ENCODE measurements at places on chromosomes 2 and 18.

- no peak for DNase-seq
These were observed 39.6 kb downstream of the LHCGR start for GRCh38 chr2:48715956-48716355.

DNA sequence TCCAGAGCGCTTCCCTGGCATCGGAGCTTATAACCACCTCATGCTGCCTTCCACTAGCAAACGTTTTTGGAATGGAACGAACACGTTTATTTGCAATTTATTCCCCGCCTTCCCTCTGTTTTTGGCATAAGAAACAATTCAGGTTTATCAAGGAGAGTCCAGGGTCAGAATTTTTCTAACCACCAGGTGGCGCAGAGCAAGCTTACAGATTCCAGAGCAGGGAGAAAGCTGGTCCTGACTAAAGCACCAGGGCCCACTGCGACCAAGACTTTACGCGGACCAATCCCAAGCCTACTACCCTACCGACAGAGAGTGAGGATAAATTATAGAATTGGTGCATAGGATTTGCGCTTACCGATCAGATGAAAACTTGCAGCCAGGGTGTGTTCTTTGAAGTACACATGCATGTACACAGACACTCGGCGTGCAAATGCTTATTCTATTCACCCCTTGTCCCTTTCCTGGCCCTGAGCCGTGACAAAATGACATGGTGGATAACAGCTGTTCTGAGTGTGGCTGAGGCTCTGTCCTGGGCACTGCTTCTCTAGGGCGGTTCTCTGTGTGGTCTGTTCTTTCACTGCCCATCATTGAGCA is 34.7 kb downstream of the NAPG start:
- DNase-seq: peak; percentile 64

GRCh38 chr2:113370478-113371091 is 66.9 kb upstream of the ZNG1B start:
- DNase-seq: peak; percentile 57

GRCh38 chr18:7205346-7205745 is 25.5 kb upstream of the LRRC30 start:
- DNase-seq: no peak

- DNase-seq: no peak
These were observed 326.8 kb downstream of the PIK3C3 start for GRCh38 chr18:42281851-42282250.

DNA sequence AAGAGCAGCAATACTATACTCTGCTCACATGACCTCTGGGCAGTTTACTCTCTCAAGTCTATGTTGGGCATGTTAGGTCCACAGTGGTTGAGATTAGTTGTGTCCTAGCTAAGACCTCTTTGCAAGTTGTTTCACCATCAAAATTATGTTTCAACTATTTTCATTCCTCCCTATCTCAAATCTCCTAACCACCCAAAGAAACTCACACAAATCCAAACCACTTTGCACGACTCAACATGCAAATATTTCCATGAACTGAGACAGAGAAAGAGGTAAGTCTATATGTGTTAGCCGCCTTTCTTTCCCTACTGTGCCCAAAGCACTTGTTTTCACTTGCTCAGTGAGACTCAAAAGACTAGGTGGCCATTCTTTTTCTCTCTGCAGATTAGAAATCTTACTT is 546.8 kb downstream of the TNS1 start:
- DNase-seq: no peak

GRCh38 chr18:77897606-77898005 is 648.0 kb downstream of the GALR1 start:
- no peak for DNase-seq

DNA sequence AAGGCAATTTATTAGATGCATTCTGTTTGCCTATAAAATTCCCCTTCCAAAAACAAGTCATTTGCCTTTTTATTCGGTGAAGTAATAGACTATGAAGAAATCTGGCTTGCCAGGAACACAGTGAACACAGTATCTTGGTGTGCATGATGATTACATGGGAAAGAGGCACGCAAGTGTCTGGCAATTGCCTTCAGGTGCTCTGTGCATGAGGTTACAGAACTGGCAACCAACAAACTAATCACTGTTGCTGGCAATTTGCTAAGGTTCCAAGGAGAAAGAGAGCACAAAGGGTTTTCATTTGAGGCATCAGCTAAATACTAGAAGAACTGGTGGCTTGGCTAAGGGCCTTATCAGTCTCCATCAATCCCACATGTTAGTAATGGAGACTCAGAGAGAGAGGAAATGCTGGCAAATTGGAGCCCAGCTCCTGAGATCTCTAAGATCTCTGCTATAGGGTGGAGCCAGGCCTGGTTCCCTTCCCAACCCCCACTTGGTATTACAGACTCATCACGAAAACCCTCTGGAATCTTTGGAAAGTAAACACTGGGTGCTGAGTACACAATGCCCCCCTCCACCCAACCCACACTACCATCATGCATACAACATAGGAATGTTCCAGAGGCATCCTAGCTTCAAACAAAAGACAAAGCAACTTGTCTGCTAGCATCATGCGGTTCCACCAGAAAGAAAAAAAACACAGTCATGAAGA is 10.4 kb downstream of the RNF152 start:
- peak; percentile 63 for DNase-seq

GRCh38 chr18:50627594-50628532 is 68.0 kb downstream of the MAPK4 start:
- DNase-seq: no peak

DNA sequence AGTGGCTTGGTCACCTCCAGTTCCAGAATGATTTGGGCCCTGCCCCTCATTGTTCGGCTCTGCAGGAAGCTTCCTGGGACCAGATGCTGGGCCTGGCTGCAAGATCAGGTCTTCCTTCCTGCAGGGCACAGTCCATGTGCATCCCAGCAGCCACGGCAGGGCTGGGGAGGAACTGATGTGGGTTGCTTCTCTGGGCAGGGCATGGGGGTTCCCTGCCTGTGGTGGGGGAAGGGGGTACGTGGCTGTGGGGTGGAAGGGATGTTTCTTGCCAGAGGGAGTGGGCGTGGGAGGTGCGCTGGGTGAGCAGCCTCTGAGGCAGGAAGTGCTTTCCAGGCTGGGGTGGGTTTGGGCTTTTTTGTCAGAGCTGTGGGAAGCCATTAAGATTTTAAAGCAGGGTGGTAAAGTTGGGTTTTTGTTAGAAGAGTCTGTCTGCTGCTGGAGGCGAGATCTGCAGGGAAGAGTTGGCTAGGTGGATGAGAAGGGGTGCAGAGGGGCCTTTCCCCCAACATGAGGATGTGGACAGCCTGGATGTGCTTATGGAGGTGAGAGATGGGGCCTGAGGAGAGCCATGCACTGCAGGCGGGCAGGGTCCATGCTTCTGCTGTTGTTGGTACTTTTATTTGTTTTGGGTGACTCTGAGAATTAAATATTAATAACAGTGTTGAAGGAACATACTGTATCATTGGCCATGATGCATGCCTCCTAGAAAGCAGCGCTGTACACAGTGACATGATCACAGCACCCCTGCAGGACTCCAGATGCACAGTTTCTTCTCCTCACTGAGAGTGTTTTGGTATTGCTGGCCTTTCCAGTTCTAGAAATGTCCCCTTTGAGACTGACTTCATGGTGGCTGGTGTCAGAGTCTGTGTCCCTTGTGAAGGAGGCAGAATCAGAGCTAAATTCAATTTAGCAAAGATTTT is 45.3 kb downstream of the DGKD start:
- DNase-seq: no peak

GRCh38 chr18:70181015-70181414 is 24.5 kb downstream of the RTTN start:
- no peak for DNase-seq

GRCh38 chr2:239003624-239004273 is 155.9 kb downstream of the TWIST2 start:
- no peak for DNase-seq

DNA sequence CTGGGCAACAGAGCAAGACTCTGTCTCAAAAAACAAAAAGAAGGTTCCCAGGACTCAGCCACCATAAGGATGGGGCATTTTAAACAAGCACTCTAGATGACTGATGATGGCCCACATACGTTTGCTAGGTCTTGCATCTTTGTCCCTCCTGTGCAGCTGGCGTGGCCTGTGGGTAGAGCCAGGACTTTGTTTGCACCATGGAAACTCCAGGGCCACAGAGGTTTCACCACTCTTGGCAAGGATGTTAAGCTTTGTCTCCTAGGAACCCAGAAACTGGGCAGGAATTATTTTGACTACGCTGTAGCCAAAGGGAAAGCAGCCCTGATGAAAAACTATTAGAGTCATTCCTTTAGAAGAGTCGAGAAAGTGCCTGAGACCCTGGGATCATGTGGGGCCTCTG is 75.3 kb upstream of the STPG4 start:
- no peak for DNase-seq

DNA sequence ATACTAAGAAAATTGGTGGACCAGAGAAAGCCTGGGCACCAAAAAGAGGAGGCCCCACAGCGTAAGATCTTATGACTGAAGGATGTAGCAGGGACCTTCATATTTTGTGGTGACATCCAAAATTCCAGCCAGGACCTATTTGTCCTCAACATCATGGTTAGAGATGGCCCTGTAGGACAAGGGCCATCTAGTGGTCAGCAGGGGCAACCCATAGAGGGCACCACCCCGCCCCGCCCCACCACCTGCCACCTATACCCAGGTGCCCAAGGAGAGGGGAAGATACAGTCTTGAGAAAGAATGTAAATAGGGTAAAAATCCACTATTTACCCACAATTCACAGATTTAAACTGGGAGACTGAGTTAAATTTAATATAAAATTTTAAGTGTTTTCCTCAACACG is 59.6 kb upstream of the TMEM163 start:
- no peak for DNase-seq

GRCh38 chr2:88187038-88187676 is 17.0 kb downstream of the THNSL2 start:
- peak; percentile 47 for DNase-seq

DNA sequence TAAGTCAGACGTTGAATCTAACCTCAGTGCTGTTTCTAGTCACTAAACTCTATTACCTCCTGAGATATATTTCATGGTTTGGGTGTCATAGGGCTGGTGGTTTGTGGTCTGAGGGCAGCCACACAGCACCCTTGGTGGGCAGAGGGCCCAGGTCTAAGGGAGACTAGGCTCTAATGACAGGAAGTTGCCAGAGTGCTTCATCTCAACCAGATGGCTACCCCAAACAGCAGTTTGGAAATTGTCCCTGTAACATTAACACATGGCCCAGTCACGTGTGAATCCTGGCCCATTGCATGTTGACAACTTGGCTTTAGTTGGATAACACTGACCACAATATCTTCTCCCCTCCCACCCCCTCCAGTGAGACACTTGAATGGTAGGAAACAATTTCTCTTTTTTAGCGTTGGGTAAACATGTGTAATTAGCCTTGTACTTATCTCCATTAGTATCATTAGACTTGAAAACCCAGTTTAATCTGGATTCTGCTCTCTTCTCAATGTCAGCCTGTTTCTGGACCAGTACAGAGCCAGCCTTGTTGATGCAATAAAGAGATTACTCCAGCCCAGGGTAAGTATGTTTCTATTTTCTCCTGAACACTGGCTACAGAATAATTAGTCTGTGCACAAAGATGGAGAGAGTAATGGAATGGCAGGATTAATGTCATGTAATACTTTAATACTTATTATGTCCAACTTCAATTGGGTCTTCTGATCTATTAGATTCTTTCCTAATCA is 187.8 kb upstream of the SIX3 start:
- DNase-seq: no peak

GRCh38 chr18:28112056-28112470 is 64.9 kb downstream of the CDH2 start:
- no peak for DNase-seq

DNA sequence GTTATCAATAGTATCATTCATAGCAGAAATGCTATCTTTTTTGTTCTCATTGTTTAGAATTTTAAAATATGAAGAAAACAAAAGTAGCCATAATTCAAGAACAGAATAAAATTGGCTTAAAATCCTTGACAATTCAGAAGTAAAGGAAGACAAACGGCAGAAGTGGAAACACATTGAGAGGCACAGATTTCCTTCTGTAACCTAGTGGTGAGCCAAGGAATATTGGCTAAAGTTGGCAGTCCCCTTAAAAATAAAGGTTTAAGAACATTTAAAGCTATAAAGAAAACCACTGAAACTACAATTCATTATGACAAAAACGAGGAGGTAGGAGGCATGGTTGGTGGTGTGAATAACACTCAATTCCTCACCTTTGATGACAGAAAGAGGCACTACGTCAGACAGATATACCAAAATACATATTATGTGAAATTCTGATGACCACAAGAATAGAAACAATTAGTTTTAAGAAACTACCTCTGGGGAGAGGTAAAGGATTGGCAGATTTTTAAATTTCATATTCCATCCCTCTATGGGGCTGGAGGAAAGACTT is 42.3 kb downstream of the SFT2D3 start:
- DNase-seq: no peak

DNA sequence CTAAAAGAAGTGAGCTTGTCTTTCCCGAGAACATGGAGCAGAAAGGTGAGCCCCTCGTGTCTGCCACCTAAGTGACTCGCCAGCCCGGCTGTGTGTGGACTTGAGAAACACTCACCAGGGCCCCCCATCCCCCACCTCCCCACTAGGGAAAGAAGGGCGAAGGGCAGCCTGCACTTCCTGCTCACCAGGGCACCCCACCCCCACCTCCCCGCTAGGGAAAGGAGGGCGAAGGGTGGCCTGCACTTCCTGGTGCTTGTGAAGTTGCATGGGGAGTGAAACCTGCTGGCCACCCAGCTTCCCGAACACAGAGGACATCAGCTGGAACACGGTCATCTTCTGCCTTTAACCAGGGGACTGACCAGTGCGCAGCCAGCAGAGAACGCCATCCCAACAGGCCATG is 402.7 kb upstream of the SALL3 start:
- no peak for DNase-seq

DNA sequence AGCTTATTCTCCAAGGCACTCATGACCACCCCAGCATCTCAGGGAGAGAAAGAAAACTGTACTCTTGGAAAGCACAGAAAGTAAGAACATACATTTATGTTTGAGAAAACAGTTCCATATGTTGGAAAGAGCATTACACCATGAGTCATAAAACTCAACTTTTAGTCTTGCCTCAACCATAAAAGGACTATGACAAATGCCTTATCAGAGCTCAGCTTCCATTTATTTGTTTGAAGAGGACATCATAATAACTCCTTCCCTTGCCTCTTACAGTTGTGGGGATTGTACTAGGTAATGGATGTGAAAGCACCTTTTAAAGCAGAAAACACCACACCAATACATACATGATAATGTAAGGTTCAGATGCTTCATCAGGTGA is 370.8 kb downstream of the LNPK start:
- DNase-seq: no peak

DNA sequence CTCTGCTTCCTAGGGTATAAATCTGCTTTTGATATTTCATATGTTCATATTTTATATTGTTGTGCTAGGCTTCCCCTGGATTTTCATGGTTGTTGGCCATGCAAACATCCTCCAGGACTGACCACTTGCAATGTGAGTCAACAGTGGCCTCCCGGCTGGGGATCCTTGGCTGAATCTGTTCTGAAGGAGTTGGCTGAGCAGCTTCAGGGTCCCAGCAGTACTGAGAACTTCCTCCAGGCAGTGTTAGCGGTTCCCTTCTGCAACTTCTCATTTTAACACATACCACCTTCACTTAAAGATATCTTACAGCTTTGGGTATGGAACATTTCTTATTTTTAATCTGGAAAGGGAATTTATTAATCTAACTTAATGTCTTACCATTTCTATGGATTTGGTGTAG is 122.1 kb downstream of the DTNB start:
- no peak for DNase-seq

All from SK-N-DZ (cell line).